ENCODE measurements at places on chromosomes 1 and 21.

DNA sequence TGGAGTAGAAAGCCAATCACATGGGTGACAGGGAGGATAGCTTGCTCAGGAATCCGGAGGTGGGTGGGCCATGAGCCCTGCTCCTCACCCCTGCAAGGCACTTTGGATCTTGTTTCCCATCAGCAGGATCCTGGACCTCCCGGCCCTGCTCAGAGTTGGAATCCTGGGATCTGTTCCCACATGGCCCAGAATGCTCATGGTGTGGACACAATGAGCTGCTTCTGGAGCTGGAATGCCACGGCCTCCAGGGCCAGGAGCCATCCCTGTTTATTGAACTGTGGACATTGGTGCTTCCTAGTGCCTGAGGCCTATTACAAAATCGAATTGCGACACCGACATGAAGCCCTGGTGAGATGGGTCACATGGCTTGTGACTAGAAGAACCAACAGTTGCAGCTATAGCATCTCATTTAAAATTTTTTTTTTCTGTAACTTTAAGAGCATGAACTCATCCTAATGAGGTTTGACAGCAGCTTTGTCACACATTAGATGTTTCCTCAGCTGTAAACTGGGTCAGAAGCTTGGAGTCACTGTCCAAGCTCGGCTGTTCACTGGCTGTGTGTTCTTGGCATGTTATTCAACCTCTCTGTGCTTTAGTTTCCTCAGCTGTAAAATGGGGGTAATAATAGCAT, 40.4 kb upstream of the GOLT1A start:
- no peak for DNase-seq

DNA sequence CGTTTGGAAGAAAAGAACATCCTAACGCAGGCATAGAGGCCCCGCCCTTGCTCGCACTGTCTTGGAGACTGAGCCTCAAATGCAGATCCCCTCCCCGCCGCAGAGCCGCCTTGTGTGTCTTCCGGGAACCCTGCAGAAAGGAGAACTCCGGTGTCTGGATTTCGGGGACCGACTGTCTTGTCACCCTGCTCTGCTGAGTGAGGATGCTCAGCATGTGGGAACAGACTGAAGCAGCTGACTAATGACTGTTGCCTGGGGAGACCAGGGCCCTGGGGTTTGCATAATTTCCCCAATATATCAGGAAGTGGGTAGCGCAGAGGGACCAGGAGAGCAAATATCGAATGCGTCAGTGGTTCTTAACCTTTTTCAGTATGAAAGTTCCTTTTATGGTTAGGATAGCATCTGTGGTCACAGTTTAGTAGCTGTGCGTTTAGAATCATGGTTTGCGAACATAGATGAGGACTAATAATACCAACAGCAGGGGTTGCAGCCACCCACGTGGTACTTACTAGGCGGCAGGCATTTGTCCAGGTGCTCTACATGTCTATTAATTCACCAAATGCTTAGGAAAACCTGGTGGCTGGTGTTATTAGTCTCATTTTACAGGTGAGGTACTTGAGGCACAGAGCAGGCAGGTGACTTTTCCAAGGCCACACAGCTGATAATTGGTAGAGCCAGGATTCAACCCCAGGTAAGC, 14.3 kb downstream of the GPR137B start:
- DNase-seq: no peak

GRCh38 chr1:21261551-21262292, 28.5 kb downstream of the ECE1 start:
- DNase-seq: no peak

DNA sequence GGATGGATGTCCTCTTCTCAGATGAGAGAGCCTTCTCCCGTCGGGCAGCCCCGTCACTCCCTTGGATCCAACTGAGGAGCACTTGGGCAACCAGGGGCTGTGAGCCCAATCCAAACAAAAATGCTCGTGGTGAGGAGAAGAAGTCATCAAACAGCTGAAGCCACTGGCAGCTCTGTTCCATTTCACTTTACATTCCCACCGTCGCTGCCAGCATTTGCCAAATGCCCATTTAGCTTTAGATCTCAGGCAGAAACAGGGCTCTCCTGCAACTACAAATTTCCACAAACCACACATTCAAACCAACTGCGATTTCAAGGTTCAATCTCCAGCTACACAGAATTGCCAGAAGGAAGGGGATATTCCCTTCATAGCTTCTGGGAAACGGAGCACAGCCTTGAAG, 634.6 kb downstream of the SMYD3 start:
- DNase-seq: no peak

- DNase-seq: no peak
These were observed 23.0 kb downstream of the VAMP4 start for GRCh38 chr1:171718848-171719247.

DNA sequence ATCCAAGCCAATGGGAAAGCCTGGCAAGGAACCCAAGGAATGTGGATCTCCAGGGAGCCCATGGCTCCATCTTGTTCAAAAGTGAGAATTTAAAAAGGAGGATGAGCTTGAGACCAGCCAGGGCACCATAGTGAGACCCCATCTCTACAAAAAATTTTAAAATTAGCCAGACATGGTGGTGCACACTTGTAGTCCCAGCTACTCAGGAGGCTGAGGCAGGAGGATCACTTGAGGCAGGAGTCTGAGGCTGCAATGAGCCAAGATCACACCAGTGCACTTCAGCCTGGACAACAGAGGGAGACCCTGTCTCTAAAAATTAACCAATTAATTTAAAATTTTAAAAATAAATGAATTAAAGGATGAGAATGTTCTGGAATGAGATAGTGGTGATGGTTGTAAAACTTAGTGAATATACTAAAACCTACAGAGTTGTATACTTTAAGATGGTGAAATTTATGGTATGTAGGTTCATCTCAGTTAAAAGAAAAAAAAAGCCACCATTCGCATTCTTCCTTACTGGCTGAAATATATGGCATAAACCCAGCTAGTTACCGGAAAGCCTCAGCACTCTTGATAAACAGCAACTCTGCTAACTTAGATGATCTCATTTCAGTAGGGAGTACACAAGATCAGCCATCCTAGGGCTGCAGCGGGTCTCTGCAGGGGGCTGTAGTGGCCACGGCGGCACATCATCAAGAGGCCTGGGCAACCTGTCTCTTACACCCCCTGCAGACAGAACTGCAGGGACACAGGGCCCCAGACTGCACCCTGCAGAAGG, 48.3 kb upstream of the H6PD start:
- no peak for DNase-seq

- DNase-seq: no peak
These were observed 3.7 kb downstream of the LYPLAL1 start for GRCh38 chr1:219177363-219177762.

GRCh38 chr1:63946866-63947491, 173.2 kb downstream of the ROR1 start:
- no peak for DNase-seq

GRCh38 chr1:246569248-246570238, 3.3 kb downstream of the CNST start:
- peak; percentile 53 for DNase-seq

GRCh38 chr21:35843911-35844667, 216.2 kb downstream of the SETD4 start:
- no peak for DNase-seq

- DNase-seq: no peak
These were observed 58.0 kb downstream of the RGL1 start for GRCh38 chr1:183862967-183863366.

- DNase-seq: no peak
These were observed 93.8 kb downstream of the LAMC2 start for GRCh38 chr1:183279835-183280234.

- DNase-seq: no peak
These were observed 11.6 kb upstream of the KCNJ15 start for GRCh38 chr21:38244885-38245869.

GRCh38 chr1:218669431-218669830, 324.3 kb downstream of the TGFB2 start:
- no peak for DNase-seq

GRCh38 chr1:220925707-220926106, 46.5 kb downstream of the HLX start:
- peak; percentile 50 for DNase-seq

DNA sequence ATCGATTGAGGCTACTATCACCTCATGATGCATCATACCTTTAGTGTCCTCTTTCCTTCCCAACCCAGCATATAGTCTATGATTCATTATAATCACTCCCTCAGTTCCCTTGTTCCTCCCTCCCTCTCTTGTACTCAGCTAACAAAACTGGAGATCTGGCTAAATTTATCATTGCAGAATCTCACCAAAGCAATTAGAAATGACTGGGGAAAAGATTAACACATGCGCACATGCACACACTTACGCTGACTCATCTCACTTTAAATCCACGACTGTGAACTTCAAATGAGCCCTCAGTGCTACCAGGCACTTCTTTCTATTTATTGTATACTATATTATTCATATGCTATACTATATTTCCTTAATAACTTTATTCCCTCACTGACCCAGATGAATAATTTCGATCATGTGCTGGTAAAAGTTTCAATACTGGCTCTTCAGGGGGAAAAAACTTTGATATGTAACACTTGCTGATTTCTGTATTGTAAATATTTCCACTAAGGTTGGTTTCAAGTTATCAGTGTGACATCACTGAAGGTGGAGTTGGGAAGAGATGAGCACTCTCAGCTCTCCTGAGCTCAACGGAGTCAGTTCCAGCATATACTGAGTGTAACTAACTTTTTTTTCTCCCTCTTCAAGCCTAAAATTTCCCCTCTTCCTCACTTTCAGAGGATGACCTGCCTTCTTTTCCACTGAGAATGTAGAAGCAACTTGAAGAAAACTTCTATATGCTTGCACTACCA, 613.7 kb upstream of the B3GALT2 start:
- DNase-seq: no peak

- DNase-seq: no peak
These were observed 9.4 kb downstream of the CYP2J2 start for GRCh38 chr1:59917026-59917784.

GRCh38 chr21:35481005-35481404, 431.9 kb upstream of the RUNX1 start:
- no peak for DNase-seq

GRCh38 chr1:44775078-44775929, at the start of gene RPS8:
Gene RPS8, plus strand, starts transcription at chr1:44775540. Its CDS starts 57 bp downstream, at chr1:44775597.
- peak; percentile 98 for DNase-seq

- no peak for DNase-seq
These were observed 4.4 kb downstream of the TMEM201 start for GRCh38 chr1:9593147-9593491.

- DNase-seq: no peak
These were observed 45.2 kb upstream of the PSEN2 start for GRCh38 chr1:226825037-226825745.

DNA sequence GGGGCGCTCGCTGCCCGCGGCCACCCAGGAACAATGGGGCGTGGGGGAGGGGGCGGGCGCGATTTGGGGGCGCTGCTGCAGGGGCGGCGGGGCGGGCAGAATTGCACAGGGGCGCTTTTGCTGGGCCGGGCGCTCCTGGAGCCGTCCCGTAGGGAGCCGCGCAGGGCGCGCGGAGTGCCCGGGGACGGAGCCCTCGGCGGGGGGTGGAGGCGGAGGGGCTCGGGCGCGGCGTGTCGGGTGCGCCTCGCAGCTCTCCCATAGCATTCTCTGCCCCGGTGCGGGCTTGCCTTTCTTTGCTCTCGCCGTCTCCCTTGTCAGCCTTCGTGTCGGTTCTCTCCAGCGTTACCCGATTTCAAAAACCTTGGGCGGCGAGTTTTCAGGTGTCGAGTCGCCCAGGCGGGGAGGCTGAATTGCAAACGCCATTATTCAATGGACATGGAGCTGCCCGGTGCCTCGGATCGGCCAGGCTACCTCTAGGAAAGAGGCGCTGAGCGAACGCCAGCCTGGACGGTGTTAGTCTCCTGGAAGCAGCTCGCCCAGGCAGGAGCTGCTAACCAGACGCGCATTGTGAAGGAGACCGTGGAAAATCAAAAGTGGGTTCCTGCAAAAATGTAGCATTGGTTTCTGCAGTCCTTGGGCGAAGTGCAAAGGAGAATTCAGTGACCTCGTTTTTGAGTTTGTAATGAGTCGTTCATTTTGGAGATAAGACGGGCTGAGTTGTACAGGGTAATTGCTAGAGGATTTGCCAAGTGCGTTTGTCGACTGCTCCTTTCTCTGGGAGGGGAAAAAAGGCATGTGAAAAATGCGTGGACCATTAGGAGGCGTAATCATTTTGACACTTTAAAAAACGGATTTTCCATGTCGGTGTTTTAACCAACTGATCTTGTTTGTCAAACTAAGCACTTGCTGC, 626 bp downstream of the CXADR start:
- DNase-seq: no peak

DNA sequence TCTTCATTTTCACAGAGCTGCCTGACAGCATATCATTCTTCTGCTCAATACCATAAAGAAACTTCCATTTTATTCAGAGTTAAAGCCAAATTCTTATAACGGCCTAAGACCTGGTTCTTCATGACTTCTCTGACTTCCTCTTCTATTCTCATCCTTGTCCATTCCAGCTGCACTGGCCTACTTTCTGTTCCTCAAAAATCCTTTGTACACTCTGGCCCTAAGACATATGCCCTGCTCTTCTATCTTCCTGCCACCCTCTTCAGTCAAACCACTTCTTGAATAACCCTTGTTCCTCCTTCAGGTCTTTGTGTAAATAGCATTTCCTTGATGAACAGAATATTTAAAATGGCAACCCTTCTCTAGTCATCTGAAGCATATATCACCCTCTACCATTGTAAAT, 1338.7 kb upstream of the ADGRL2 start:
- no peak for DNase-seq

- no peak for DNase-seq
These were observed 11.6 kb downstream of the REG4 start for GRCh38 chr1:119799599-119800177.

GRCh38 chr1:171919891-171920887, 78.9 kb downstream of the DNM3 start:
- no peak for DNase-seq

DNA sequence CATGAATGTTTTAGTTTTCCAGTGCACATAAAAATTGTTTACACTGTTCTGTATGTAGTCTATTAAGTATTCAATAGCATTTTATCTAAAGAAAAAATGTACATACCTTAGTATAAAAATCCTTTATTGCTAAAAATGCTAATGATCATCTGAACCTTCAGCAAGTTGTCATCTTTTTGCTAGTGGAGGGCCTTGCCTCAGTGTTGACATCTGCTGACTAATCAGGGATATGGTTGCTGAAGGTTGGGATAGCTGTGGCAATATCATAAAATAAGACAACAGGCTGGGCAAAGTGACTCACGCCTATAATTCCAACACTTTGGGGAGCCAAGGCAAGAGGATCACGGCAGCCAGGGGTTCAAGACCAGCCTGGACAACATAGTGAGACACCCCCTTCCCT, 9.0 kb downstream of the DYNLT5 start:
- no peak for DNase-seq

GRCh38 chr1:26372039-26372438, 511 bp downstream of the ZNF683 start:
- DNase-seq: no peak

DNA sequence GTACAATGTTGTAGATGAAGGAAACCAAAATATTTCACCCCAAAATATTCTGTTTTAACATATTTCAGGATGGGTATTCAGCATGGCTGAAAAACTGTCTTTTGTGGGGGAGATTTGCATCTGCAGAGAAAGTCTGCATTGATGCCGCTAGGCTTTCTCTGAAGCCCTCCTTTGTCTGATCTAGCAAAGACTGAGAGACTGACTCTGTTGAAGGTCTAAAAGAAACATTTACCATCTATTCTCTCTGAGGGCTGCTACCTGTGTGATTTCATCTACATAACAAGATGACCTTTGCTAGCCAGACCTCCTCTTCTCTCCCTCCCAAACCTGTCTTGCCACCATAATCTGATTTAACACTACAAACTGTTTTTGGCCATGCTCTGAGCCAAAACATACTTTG, 12.4 kb upstream of the MT1HL1 start:
- DNase-seq: no peak
